NCI-H1417 (cell line): ENCODE measurements at places on chromosomes 2 and 18.

- DNase-seq, result no peak
Observed at GRCh38 chr2:113979191-113980128, 89.6 kb downstream of the ACTR3 start.

DNA sequence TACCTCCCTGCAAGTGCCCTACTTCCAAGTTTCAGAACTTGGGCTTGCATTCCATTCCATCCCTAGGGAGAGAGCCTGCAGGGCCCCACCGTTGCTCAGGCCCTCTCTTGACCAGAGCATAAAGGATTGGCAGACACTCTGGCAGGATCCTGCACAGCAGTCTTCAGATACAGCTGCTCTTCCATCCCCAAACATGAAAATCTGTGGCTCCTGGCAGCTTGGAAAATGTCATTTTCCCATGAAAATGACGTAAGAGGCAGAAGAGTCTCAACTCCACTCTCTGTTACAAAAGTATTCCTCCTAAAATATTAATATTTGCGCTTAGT, 162.6 kb downstream of the GFPT1 start:
- DNase-seq, result no peak

DNA sequence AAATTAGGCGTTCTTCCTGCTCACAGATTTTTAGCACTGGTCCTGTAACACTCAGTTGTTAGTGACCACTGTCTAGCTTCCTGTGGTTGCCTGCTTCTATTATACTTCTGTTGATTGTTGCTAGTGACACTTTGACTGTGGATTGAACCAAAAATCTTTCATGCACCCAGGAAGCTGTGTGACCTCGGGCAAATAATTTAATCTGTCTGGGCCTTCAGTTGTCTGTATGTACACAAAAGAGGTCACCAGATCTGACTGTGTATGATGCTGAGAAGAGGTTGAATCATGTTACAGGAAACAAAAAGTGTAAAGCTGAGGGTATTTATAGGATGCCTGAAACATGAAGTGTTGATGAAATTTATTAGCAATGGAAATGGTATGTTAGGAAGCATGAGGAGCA, 12.7 kb downstream of the ICOS start:
- no peak for DNase-seq

DNA sequence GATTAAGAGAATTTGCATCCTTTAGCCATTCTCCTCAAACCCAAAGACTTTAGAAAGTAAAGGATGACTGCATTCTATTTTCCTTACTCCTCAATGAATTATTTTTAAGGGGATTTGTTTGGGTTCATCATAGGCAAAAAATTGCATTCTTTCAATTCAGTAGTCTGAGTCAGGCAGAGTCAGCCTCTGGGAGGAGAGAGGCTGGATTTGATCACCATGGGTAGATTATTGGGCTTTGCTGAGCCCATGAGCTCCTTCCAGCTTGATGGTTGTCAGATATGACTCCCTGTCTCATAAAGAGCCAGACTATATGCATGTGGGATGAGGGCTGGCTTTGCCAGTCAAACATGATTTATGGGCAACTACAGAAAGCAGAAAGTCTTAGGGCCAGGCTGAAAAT, 101.2 kb downstream of the KCNS3 start:
- no peak for DNase-seq

DNA sequence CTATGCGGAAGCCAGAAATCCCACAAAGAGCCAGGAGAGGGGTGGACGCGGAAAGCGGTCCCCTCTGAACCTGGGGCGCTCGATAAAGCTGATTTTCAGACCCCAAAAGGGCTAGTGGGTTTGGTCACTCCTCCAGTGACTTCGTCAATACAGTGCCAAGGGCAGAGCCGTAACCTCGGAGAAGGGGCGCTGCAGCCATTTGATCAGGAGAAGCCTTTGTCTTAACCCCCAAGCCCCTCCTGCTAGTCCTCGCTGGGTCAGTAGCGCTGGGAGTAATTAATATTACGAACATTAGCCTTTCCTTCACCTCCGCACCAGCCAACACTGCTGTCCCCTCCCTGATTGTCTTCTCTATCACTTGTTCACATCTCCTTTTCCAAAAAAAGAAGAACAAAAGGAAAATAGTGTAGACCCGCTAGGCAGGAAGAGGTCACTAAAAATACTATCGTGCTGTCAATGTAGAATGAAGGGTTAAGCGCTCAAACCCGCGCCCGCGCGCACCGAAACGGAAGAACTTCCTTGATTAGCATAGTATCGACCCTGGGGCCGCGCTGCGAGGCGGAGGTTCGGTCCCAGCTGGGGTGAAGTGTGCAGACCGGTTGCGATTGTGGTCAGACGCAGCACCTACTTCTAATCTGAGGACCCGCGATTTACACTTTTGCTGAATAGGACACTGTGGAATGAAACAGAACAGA, 63.2 kb upstream of the MAPRE2 start:
- peak; percentile 82 for DNase-seq

DNA sequence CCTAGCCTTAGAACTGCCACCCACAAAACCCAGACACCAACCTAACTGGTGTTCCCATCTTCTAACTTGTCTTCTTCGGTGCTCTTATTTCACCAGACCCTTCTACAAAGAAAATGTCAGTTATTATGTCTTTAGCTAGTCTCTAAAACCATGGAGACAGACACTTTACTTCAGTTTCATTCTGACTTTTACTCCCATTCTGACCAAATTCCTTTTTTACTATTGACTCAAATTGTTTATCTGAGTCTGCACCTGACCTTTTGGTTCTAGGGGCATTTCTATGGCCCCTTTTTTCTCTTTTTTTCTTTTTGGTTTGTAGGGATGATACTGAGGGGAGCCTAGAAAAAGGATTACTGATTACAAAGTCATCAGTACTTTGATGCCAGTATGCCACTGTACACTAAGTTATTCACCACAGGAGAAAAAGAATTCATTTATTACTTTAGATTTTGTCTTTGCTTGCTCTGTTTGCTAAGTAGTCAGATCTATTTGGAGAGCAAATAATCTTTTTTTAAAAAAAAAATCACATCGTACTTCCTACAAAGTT, 6.8 kb upstream of the SLC1A4 start:
- no peak for DNase-seq

GRCh38 chr2:150466741-150467620, 20.5 kb downstream of the RND3 start:
- no peak for DNase-seq

- no peak for DNase-seq
Observed at GRCh38 chr2:48316753-48317750, 212.9 kb upstream of the STON1 start.

GRCh38 chr2:62794791-62795190, 89.3 kb downstream of the EHBP1 start:
- peak; percentile 69 for DNase-seq

- peak; percentile 68 for DNase-seq
Observed at GRCh38 chr2:120605231-120605935, 130.3 kb upstream of the GLI2 start.

GRCh38 chr2:198188982-198189381, 384.6 kb downstream of the PLCL1 start:
- DNase-seq, result no peak

DNA sequence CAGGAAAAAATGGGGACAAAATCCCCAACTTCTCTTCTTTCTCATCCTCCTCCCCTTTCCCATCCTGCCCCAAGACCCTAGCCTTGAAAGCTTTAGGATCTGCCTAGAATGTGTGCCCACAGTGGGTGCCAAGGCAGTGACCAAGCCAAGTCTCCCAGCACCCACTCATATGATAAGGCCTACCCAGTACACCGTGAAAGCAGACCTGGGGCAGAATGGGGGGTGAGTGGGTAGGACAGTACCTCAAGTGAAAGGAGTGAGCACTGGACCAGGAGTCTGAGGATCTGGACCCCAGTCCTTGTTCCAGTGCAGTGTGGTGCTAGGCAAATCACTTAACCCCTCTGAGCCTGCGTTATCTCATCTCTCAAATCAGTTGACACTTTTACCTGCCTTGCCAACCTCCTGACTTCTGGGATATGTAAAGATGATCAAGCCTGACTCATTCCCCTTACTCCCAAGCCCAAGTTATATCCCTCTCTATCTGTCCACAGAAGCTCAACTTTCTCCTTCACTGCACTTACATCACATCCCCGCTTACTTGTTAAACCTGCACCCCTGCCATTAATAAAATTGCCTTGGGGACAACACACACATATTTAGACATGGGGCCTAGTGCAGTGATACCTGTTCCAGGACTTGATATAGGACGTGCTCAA, 109.7 kb downstream of the ATL2 start:
- no peak for DNase-seq

DNA sequence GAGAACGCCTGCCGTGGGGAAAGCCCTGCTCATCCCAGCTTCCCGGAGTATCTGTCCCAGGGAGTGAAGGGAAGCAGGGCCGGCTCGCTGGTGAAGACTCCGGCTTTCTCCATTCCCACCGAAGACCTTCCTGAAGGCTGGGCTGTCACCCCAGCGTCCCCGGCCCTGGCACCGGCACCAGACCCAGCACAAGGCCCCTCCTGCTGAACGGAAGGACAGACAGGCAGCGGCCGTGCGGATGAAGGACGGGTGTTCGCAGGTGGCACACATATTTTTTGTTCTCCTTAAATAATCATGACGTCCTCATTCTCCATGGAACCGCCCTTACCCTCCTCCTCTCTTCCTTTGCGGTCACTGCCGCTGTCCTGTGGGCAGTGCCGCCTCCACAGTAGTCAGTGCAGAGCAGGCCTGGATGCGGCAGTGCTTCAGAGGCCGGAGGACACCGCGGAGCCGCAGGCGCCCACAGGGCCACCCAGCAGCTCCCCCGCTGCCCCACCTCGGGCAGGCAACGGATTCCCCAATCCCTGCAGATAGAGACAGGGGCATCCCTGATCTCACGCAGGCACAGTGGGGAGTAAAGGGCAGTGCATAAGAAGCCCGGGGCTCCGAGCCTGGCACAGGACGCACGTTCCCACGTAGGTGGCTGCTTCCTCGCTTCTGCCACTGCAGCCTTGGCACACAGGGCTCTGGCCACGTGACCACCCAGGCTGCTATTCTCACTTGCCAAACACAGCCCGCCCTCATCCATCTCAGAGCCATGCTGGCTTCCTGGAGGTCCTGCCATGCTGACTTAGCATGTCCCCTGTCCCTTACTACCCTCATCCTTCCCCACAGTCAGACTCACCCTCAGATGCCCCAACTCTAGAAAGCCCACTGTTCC, 229.7 kb downstream of the EIPR1 start:
- no peak for DNase-seq

- DNase-seq, result no peak
Observed at GRCh38 chr2:136381245-136381644, 263.3 kb upstream of the CXCR4 start.

- DNase-seq, result no peak
Observed at GRCh38 chr2:144552821-144553220, 32.9 kb upstream of the ZEB2 start.

- DNase-seq, result no peak
Observed at GRCh38 chr2:159002462-159003111, 34.1 kb downstream of the TANC1 start.

GRCh38 chr2:98084869-98085238, 2.1 kb upstream of the VWA3B start:
- DNase-seq, result no peak

GRCh38 chr2:226508683-226509082, 290.9 kb downstream of the IRS1 start:
- DNase-seq, result no peak

- DNase-seq, result no peak
Observed at GRCh38 chr2:239324456-239324855, 76.4 kb downstream of the HDAC4 start.

DNA sequence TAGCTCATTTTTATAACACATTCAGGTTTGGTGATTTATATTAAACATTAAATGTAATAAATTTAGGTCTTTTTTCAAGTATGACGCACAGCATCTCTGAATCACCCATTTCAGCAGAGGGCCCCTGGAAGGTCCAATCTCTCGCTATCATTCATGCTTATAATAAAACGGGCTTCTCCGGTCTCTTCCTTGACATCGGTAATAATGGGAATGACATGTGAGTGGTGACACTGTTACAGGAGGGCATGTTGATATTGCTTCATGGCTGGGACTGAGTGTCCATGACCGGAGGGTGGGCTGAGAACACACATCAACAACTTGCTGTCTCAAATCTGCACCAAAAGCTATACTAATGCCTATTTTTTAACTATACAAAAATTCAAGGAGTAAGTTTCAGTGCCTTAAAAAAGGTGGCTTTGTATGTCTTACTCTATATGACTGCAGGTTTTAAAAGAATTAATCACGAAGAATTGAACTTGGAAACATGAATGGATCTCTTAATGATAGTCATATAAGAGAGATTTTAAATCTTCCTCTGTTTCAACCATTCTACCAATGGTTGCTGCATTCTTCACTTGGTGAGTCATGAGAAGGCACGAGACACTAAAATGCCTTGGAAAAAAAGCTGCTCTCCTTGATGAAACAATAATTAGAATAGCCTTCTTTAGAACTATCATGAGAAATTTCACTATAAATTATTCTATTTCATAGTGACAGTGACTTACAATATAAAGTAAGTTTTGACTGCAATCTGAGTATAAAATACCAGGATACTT, 101.9 kb upstream of the NRP2 start:
- no peak for DNase-seq

- no peak for DNase-seq
Observed at GRCh38 chr2:134327367-134327766, 73.5 kb downstream of the MGAT5 start.

- DNase-seq, result no peak
Observed at GRCh38 chr2:43701111-43701510, 24.9 kb upstream of the C1GALT1C1L start.

- DNase-seq, result no peak
Observed at GRCh38 chr18:38525039-38525438, 959.4 kb upstream of the CELF4 start.

DNA sequence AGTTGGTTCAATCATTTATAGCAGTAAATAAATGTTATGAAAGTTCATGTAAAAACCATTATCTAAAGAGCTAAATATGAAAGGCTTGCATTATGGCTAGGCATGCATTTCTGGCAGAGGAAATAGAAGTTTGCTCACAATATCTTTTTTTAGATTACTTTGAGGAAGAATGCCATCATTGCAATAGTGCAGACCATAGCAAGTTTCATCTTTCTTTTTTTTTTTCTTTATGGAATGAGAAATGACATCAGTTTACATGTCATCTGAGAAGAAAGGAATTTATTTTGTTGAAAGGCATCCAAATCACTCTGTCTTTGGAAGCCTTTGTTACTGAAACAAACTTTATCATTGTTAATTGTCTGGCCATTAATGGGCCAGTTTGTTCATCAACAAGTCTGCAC, 74.5 kb upstream of the NCKAP5 start:
- no peak for DNase-seq

GRCh38 chr2:16708173-16708572, 42.5 kb upstream of the CYRIA start:
- DNase-seq, result no peak
